Cerebellum (tissue), 4 donors: ENCODE measurements at places on chromosomes 6 and 20. TPM values are rescaled to one million over a fixed set of nuclear protein-coding genes. Genes with fewer than 3 reads are reported as not detected.

GRCh38 chr6:149903938-149904611 is 6.2 kb upstream of the RAET1E start:
- DNase-seq = no peak

DNA sequence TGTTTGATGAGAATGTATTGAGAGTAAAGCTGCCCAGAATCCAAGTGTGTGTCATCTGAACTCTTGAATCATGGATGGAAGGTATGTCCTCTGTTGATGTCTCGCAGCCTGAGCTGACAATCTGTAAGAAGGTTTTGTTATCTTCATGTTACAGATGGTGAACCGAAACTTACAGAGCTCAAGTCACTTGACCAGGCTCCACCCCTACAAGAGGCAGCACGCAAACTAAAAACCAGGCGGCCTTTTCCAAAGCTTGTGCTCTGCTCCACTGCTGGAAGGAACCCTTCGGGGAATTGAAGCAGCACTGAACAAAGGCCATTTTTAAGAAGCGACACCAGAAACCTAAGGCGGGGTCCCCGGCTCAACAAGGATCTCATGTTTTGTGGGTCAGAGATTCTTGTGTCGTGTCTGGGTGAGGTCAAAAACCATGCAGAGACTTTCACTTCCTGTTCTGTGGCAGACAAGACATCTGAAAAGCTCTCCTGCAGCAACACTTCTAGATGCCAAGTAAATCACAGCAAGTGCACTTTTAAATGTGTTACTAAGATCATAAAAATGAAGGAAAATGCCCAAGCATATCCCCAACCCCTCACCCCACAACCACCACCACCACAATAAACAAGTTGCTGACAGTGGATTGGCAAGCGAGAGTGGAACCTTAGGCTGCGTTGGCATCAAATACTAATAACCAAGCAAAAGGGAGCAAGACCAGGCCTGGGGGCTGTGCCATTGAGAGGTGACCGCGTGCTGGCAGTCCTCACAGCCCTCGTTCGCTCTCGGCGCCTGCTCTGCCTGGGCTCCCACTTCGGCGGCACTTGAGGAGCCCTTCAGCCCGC is 27.3 kb downstream of the NQO2 start:
- DNase-seq = no peak

- DNase-seq = no peak
Observed at GRCh38 chr6:49462071-49462470, 982 bp downstream of the MMUT start.

The MAP3K7 gene
- 55.4 TPM for total RNA-seq

- DNase-seq = no peak
Observed at GRCh38 chr6:78390066-78390465, 477.3 kb upstream of the IRAK1BP1 start.
